ENCODE measurements at places on chromosomes 11 and 22. TPM values are rescaled to one million over a fixed set of nuclear protein-coding genes. Genes with fewer than 3 reads are reported as not detected.

DAGLA gene
- total RNA-seq: 0.73 TPM

YPEL1 gene
- total RNA-seq: 2.6 TPM

HIC2 gene
- total RNA-seq: 10.0 TPM

PATE4 gene
- not detected for total RNA-seq

PPP6R3 gene
- total RNA-seq: 109 TPM

CD81 gene
- total RNA-seq: 181 TPM

CDC42EP2 gene
- not detected for total RNA-seq

HBG1 gene
- total RNA-seq: not detected

BCO2 gene
- 1.5 TPM for total RNA-seq

SYT7 gene
- not detected for total RNA-seq

CCT8L2 gene
- not detected for total RNA-seq

CLCF1 gene
- total RNA-seq: 6.9 TPM

SYNGR1 gene
- total RNA-seq: 0.44 TPM

FOLH1 gene
- total RNA-seq: not detected

PRR5L gene
- total RNA-seq: 5.4 TPM

POLD4 gene
- total RNA-seq: 31.7 TPM

MOGAT2 gene
- not detected for total RNA-seq

RFPL3 gene
- not detected for total RNA-seq

RASSF10 gene
- not detected for total RNA-seq

CCDC89 gene
- not detected for total RNA-seq

TMEM25 gene
- 18.5 TPM for total RNA-seq

RGL4 gene
- total RNA-seq: 24.8 TPM

RAG2 gene
- total RNA-seq: not detected

TNNI2 gene
- total RNA-seq: 0.50 TPM

OR8J3 gene
- not detected for total RNA-seq

CKAP5 gene
- 23.2 TPM for total RNA-seq

TRIM29 gene
- total RNA-seq: not detected

LARGE1 gene
- total RNA-seq: 0.70 TPM

MIOX gene
- total RNA-seq: not detected

A4GALT gene
- total RNA-seq: not detected

INS gene
- not detected for total RNA-seq

DSCAML1 gene
- total RNA-seq: 0.22 TPM

RAB36 gene
- total RNA-seq: 0.87 TPM

Measured in CD4-positive, alpha-beta T cell (primary cell).